ENCODE measurements at places on chromosomes 6 and 20.
A peak's percentile ranks its signal among the peaks of the same experiment; 100 is the strongest.

GRCh38 chr6:7697820-7698623 is 27.9 kb upstream of the BMP6 start:
- DNase-seq = no peak

- DNase-seq = no peak
These were observed 108.7 kb downstream of the ZFAND3 start for GRCh38 chr6:37928217-37928616.

GRCh38 chr20:47280228-47280627 is 76.3 kb downstream of the ZMYND8 start:
- no peak for DNase-seq

GRCh38 chr20:62779417-62779685 is 16.9 kb upstream of the MRGBP start:
- no peak for DNase-seq

DNA sequence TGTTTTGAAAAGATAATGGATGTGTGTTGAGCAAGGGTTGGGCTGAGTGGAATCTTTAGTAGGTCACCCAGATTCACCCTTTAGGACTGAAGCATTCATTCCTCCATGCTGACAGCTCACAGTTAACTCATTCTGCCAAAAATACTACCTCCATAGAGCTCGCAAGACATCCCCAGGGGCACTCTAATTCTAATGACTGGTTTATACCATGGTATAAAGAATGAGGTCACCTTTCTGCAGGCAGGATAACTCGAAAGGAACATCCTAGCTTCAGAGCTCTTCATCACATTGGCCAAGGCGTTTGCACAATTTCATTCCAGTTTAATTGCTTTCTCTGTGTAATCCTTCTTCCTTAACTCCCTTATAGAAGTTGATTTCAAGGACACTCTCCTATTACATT is 1257.2 kb upstream of the EYS start:
- DNase-seq = no peak

GRCh38 chr6:34723203-34723602 is 26.6 kb upstream of the ILRUN start:
- DNase-seq = no peak

- DNase-seq = peak; percentile 37
These were observed 18.0 kb downstream of the BAG2 start for GRCh38 chr6:57190140-57190539.
